ENCODE measurements at places on chromosomes 11 and 22.
A peak's percentile ranks its signal among the peaks of the same experiment; 100 is the strongest.

DNA sequence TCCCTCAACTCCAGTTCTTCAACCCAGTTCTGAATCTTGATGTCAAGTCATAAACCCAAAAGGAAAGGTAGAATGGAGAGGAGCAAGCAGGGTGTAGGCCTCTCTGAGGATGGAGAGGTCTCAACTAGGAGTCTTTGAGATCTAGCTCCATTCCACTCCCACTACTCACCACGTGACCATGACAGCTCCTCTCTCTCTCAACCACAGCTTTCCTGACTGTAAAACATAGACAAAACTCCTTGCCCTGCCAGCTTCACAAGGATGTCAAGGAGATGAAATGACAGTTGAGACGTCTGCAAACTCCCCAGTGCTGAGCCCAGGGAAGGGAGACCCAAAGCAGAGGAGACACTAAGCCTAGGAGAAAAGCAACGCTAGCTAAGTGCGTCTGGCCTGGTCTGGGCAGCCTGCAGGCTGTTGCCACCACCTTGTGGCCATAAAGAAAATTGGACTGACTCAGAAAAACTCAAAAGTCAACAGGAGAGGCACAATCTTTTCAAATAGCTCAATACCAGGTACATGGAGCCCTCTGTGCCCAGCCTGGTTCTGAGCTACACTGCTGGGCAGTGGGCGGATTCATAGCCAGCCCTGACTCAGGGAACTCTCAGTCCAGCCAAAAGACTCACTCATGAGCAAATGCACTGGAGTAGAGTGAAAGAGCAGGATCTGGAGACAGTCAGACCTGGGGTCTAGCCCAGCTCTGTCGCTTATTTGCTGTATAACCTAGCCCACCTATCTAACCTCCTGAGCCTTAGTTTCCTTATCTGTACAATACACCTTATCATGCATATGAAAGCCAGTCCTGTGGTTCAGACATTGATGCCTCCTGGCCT lies 3.4 kb downstream of the CLPB start:
- DNase-seq, result peak; percentile 52

GRCh38 chr22:29268511-29269229 lies 602 bp downstream of the EWSR1 start:
- peak; percentile 57 for DNase-seq

DNA sequence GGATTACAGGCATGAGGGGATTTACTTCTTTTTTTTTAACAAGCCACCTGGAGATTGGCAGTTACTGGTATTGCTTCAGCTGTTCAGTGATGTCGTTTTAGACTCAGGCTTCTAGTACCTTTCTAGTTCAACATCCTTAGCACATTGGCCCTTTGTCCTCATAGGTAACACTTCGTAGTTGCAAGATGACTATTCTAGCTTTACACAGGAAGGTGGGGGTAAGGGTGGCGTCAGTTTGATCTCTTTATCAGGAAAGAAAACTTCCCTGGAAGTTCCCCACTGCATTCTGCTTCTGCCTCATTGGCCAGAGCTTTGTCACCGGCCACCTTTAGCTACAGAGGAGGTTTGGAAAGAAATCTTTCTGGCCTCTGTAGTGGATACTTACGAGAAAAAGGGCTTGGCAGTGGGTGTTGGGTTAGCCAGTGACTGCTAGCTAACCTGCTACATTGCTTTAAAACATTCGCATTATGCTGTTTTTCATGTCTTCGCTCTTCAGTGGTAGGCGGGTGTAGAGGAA lies 40.7 kb downstream of the SFI1 start:
- DNase-seq, result no peak

- peak; percentile 16 for DNase-seq
These were observed 113.5 kb downstream of the SLC1A2 start for GRCh38 chr11:35305670-35306382.

- no peak for DNase-seq
These were observed 357.8 kb downstream of the CADM1 start for GRCh38 chr11:115146425-115146824.

GRCh38 chr11:80995523-80995922 lies 1554.7 kb upstream of the TENM4 start:
- no peak for DNase-seq

- no peak for DNase-seq
These were observed 21.5 kb upstream of the RAG2 start for GRCh38 chr11:36619502-36619901.

GRCh38 chr11:28514391-28514790 lies 406.2 kb downstream of the METTL15 start:
- no peak for DNase-seq

- DNase-seq, result peak; percentile 79
These were observed 494.5 kb upstream of the LARGE1 start for GRCh38 chr22:34414467-34415440.

DNA sequence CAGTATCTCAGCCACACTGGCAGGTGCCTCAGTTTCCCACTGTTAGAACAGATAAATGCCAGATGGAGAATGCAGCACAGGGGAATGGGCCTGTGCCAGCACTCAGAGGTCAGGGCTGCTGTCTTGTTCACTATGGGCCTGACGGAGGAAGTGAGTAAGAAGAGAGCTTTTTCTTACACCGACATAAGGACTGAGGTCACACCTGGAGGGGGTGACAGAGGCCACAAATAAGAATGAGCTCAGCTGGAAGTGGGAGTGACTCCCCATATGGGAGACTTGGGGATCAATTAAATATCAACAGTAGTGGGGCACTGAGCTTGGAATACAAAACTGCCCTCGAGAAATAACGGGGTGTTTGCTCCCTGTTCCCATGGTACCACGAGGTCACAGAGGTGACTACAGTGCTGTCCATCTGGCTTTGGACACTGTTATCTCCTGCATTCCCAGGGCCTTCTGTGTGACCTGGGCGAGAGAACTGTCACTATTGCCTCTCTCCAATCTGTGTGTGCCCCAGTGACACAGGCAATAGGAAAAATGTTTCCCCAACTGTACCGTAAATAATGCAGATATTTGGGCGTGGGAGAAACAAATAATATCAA lies 94.1 kb upstream of the NNMT start:
- DNase-seq, result no peak

Data from WERI-Rb-1 (cell line).